ENCODE measurements at places on chromosomes 6 and 20.

- DNase-seq, result no peak
Observed at GRCh38 chr6:144123421-144123820, 26.9 kb upstream of the STX11 start.

GRCh38 chr6:161745594-161746141 lies 471.8 kb upstream of the AGPAT4 start:
- no peak for DNase-seq

- no peak for DNase-seq
Observed at GRCh38 chr6:169246445-169246844, 7.2 kb downstream of the THBS2 start.

GRCh38 chr6:1091900-1092299 lies 220.0 kb upstream of the FOXQ1 start:
- DNase-seq, result no peak

DNA sequence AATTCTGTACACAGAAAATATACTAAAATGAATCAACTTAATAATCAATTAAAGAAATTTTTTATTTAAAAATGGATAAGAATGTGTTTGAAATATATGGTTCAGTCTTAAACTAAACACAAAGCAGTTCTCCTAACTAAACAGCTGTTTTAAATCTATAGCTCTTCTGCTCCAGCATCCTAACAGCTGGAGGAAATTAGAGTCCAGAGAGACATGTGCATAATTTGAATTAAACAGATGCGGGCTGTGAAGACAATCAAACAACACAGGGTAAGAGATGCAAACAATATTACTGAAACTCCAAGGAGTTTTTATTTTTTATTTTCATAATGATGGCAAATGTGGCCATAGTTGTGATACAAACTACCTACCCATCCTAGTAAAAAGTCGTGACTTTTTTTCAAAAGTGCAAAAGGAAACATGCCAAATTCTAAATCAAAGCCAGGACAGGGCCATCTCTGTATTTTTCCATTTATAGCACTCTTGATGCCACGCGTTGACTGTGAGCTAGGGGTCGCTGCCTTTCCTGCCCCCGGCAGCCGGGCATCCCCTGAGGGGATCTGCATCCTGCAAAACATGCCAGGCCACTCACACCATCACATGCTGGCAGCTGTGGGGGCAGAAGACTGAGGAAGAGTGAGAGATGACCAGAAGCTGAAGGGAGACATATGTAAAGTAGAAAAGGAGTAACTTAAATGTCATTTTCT lies 310.6 kb downstream of the PRKN start:
- DNase-seq, result no peak

DNA sequence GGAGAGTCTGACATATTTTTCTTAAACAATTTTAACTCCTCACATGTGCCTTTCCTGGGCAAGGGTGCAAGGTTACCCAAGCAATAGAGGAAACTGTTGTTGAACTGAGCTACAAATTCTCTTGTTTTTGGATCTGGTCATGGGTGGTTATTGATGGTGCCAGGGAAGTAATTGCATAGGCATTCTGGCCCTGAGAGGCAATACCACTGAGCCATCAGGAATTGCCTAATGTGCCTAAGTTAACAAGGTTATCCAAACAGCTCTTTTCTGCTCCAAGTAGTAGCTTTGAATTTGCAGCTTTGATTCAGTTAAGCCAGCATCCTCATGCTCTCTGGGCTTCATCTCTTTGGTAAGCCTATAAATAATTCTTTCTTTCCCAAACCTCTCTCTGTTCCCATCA lies 266.0 kb upstream of the BTBD3 start:
- DNase-seq, result no peak
